ENCODE measurements at places on chromosomes 12 and 14. TPM values are rescaled to one million over a fixed set of nuclear protein-coding genes. Genes with fewer than 3 reads are reported as not detected.
A peak's percentile ranks its signal among the peaks of the same experiment; 100 is the strongest.

GRCh38 chr14:99134516-99135046 lies 137.4 kb downstream of the BCL11B start:
- DNase-seq: peak; percentile 4

- DNase-seq: no peak
Measured at GRCh38 chr12:89247967-89248366, 104.3 kb downstream of the DUSP6 start.

The BEGAIN gene
- total RNA-seq: 3.4 TPM

The SMIM41 gene
- total RNA-seq: 0.16 TPM
